ENCODE measurements at places on chromosomes 1 and 21.

DNA sequence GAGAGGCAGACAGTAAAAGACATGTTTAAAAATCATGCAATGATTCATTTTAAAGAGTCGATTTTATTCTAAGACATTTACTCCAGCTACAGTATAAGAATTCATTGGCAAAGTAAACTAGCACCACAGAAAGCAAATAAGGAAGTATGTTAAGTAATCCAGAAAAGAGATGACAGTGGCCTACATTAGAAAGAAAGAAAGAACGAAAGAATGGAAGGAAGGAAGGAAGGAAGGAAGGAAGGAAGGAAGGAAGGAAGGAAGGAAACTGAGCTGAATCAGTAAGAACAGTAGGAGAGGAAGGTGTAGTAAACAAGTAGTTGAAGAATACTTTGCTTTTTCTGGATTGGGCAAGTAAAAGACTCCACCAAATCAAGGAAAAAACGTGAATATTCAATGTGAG lies 62.2 kb downstream of the ZZZ3 start:
- DNase-seq, result no peak

GRCh38 chr1:46064708-46065107 lies 67.7 kb downstream of the PIK3R3 start:
- DNase-seq, result no peak

DNA sequence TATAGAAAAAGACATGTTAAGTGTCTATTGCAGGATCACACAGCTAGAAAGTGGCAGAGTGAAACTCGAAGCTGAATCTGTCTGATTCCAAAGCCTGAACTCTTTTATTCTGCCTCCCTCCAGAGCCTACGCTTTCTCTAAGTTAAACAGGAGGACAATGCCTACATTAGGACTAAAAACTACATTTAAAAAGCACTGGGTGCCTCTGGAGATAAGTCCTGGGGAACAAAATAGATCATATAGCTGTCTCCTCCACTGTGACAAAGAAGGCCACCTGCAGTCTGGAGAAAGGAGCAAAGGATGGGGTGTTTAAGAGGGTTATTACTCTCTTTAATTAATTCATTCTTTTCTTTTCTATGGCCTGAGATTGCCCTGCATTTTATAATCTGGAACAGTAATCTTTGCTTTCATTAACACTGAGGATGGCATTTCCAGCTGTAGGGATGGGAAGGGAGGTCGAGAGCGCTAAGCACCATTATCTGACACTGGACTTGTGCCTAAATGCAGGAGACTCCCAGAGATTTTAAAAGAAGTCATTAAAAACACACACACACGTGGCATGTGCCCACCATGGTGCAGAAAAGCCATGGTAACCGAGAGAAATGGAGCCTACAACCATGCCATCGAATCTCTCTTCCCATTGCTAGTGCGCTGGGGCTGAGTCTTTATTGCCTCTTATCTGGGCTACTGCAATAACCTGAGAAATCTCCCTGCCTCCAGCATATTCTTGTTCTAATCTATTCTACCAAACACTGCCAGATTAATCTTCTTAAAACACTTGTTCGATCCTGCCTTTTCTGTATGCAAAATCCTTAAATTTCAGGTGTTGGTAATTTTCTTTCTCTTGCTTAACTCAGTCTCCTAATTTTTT lies 92.2 kb downstream of the PLXNA2 start:
- DNase-seq, result no peak

GRCh38 chr1:68706639-68707317 lies 209.9 kb upstream of the DEPDC1 start:
- DNase-seq, result no peak

GRCh38 chr1:179785031-179785431 lies 41.9 kb downstream of the FAM163A start:
- no peak for DNase-seq

DNA sequence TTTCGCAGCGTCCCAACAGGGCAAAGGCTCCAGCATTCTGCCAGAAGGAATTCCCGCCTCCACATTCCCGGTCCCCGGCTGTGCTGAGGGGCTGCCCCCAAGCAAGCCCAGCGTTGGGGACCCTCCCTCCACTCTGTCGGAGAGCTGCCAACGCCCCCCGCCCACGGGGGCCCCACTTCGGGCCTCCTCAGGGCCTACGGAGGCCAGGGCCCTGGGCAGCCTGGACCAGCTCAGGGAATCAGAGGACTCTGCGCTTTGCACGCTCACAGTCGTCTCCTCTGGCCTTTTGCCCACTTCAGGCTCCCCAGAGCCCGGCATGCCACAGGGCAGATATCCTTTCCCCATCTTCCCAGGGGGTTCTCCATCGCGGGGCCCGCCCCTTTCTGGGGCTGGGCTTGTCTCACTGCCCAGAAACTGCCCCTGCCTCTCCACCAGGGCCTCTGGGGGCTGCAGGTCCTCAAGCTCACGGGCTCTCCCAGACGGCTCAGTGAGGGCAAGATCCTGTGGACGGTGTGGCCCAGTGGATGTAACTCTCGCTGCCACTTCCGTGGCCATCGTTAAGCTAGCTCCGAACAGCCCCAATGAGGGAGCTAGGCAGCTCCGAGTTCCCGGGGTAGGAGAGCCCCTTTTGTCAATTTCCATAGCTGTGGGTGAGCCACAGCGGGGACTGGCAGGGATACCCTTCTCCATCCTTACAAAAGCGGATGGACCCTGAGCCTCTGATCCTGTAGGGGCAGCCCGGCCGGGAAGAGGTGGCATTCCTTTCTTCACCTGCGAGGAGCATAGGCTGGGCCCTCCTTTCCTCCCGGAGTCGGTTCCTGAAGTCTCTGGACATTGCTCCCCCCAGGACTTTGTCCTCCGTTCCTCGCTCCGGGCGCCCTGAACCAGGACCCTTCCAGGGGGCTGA lies 2.8 kb downstream of the ITPKB start:
- DNase-seq, result no peak

DNA sequence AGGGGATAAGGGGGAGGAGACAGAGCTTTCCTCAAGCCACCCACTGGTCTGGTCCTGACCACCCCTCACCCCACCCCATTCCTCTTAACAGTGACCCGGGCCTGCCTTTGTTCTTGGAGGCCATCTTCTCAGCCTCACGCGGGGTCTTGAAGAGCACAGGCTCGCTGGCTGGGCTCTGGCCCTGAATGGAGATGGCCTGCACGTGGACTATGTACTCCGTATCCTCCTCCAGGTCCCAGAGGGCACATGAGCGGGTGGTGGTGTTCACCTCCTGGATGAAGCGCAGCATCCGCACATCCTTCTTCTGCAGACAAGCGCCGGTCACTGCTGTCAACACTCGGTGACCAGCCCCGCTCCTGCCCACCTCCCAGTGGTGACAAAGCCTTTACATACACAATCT lies 2.6 kb downstream of the FNDC5 start:
- no peak for DNase-seq

GRCh38 chr1:103218821-103219220 lies 110.5 kb upstream of the COL11A1 start:
- DNase-seq, result no peak

GRCh38 chr1:228197555-228198147 lies 10.2 kb upstream of the OBSCN start:
- no peak for DNase-seq

DNA sequence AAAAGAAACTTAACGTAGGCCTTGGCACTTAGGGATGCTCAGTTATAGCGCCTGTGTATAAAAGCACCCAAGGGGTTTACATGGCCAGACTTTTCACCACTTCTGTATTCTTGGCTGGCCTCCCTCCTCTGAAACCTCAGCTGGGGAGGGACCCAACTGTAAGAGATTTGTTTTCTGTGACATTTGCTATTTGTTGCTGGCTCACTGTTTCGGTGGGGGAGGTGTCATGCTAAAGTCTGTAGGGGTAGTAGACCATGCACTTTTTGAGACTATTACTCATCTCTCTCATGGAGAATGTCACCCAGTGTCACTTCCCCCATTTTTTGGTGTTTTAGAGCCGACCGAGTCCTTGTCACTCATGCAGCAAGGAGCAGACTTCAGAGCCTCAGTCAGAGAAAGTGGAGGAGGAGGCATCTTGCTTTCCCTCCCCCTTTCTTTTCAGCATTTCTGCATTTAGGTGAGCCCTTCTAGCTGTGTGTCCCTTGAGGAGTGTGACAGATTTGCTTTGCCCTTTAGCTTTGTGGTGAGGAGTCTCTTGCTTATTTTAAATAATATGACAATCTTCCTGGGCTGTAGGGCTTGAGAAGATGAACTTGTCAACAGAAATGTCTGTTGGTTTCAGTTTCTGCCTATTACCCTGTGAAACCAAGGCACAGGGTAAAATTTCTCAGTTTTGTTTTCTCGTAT lies 160.1 kb downstream of the FASLG start:
- no peak for DNase-seq

GRCh38 chr1:82405333-82405732 lies 604.6 kb downstream of the ADGRL2 start:
- DNase-seq, result no peak

- no peak for DNase-seq
These were observed 28.4 kb downstream of the URB1 start for GRCh38 chr21:32364387-32364786.

- no peak for DNase-seq
These were observed 377 bp downstream of the SAMD13 start for GRCh38 chr1:84301785-84302385.

DNA sequence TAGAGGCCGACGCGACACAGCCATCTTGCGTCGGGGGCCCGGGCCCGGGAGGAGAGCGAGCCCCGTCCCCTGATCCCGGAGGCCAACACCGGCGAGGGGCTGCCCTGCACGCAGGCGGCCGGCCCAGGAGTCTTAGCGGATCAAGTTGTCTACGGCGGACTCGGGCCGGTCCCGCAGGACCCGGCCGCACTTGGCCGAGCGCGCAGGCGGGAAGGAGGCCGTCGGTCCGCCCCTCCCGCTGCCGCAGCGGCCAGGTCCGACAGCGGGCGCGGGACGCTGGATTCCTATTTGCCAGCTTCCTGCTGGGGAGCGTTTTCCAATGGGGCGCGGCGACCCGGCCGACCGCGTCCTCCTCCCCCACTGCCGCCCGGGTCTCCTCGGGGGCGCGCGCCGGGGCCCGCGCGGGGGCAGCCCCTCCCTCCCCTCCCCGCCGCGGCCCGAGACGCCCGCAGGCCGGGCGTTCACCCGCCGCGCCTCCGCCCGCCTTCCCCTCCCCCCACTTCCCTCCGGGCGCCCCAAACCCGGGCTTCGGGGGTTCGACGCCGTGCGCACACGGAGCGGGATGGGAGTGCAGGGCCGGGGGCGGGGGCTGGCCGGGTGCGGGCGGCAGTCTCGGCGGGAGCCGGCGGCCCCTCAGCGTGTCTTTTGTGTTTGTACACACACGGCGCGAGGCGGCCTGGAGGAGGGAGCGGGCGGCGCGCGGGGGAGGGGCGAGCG lies 517 bp upstream of the H3-3A start:
- peak; percentile 47 for DNase-seq

- peak; percentile 99 for DNase-seq
These were observed 292.7 kb downstream of the TPR start for GRCh38 chr1:186082235-186082937.

GRCh38 chr1:38250356-38250755 lies 203.8 kb upstream of the POU3F1 start:
- DNase-seq, result no peak

DNA sequence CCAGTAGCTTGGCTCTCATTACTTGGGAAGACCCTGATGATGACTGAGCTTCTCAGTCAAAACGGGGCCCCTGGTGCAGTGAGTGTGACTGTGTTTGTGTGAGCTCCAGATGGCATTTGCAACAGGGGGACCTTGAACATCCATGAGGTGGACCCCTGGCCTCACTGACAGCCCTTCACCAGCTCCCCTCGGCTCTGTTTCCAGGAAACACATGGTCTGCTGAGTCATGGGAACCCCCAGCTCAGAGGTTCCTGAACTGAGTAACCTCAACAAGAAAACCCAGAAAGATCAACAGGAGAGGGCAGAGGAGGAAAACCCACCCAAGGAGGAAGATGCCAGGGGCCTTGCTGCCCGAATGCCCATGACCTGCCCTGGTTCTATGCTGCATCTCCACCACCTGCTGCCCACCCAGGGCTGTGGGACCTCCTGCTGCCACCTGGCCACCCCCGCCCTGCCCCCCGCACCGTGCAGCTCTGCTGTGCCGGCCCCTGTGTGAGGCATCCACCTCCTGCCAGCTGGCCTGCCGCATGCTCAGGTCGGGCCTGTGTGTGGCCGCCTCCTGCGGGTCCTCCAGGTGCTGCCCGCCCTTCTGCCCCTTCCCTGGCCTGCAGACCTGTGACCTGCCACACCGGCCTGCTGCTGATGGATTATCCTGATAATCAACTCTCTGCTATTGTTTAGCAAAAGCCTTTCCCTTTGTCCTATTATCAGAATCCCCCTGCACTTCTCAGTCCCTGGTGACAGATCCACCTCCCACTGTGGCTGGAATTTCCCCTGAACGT lies 4.2 kb upstream of the KRTAP12-1 start:
- DNase-seq, result no peak

GRCh38 chr1:19441048-19441780 lies 44.1 kb downstream of the CAPZB start:
- DNase-seq, result no peak

DNA sequence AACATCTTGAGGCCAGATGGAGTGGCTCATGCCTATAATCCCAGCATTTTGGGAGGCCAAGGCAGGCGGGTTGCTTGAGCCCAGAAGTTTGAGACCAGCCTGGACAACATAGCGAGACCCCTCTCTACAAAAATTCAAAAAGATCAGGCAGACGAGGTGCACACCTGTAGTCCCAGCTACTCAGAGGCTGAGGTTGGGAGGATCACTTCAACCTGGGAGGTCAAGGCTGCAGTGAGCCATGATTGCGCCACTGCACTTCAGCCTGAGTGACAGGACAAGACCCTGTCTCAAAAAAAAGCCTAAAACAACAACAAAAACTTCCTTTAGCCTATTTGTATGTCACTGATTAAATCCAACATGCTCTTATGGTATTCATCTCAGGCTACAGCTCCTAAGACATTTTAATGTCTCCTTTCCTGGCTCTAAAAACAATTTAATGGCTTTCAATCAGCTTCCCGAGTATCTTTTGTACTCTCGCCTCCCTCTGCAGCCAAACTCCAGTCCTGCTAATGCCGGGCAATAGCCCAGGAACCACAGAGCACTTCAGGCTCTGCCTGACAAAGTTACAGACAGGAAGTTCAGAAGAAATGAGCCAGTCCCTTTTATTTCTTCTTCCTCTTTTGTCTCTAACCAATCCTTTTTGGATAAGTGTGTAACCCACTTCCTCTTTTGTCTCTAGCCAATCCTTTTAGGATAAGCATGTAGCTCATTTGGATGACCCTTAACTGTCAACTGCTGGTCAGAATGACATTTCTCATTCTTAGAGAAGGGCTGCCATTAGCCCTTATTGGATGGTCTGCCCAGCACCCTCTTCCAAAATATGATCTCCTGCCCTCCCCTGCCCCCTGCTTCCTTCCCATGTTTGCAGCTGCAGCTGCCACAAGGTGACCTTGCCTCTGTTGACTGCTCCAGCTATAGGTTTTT lies 6.6 kb upstream of the DOP1B start:
- DNase-seq, result no peak

DNA sequence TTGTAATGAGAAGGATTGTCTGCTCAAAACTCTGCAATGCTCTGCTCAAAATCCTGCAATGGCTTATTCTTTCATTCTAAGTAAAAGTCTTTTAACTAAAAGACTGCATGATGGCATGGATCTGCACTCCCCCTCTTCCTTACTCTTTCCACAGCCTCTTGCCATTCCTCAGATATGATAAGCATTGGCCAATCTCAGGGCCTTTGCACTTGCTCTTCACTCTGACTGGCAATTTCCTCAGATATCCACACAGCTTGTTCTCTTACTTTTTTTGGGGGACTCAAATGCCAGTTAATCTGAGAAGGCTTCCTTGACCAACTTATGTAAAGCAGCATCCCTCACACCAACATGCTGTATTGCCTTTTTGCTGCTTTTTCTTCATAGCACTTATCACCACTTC lies 2.8 kb upstream of the ZMPSTE24 start:
- DNase-seq, result no peak

- DNase-seq, result no peak
These were observed 125.9 kb downstream of the DMRTB1 start for GRCh38 chr1:53585129-53585528.
